NAMALWA (cell line): ENCODE measurements at places on chromosomes 11 and 22.

DNA sequence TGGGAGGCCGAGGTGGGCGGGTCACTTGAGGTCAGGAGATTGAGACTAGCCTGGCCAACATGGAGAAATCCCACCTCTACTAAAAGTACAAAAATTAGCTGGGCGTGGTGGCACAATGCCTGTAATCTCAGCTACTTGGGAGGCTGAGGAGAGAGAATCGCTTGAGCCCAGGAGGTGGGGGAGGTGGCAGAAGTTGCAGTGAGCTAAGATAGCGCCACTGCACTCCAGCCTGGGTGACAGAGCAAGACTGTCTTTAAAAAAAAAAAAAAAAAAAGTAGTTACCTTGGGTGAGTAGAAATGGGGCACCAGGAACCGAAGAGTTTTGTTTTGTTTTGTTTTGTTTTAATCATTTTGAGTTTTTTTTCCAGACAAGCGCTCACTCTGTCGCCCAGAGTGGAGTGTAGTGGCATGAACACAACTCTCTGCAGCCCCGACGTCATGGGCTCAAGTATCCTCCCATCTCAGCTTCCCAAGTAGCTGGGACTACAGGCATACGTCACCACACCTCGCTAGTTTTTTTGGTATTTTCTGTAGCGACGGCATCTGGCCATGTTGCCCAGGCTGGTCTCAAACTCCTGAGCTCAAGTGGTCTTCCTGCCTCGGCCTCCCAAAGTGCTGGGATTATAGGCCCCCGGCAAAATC, 15.8 kb downstream of the THAP12 start:
- no peak for DNase-seq

GRCh38 chr11:118200497-118200896, 24.1 kb upstream of the SCN2B start:
- no peak for DNase-seq

- no peak for DNase-seq
These were observed 53.3 kb downstream of the TCF20 start for GRCh38 chr22:42217019-42217751.

DNA sequence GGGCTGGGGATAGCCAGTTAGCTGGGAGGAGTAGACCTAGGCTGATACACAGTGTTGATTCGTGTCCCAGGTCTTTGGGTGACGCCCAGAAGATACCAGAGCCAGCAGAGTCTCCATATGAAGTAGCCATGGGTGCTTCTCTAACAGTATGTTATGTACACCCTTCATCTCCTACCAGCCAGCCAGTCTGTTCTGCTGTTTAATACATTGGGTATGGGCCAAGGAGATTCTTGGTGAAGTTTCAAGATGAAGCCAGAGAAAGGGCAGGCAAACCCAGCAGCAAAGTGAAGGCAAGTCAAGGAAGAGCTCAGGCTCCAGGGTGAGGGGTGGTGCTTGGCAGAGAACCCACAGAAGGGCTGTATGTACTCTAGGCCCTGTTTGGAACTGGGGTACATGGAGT, 56.4 kb downstream of the PPFIBP2 start:
- no peak for DNase-seq

DNA sequence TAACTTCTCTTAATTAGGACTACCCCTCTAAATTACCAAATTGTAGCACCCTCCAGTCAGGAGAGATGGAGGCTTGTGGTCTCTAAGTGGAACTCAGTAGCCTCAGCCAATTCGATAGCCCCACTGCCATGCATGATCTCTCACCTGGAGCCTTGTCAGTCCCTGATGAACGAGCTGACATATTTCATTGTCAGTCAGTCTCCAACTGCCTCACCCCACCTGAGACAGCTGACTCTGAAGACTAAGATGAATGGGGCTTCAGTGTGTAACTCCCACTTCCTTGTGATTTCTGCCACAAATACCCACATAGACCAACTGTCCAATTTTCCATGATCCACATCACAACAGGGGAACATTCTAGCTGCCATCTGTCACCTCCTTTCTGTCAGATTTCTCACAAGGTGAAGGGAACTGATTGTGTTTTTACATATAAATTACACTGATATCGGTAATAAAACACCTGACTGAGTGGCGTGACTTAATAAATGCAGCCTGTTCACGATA, 206.5 kb downstream of the FAM181B start:
- no peak for DNase-seq

GRCh38 chr22:25869771-25870170, 127.8 kb downstream of the MYO18B start:
- no peak for DNase-seq

DNA sequence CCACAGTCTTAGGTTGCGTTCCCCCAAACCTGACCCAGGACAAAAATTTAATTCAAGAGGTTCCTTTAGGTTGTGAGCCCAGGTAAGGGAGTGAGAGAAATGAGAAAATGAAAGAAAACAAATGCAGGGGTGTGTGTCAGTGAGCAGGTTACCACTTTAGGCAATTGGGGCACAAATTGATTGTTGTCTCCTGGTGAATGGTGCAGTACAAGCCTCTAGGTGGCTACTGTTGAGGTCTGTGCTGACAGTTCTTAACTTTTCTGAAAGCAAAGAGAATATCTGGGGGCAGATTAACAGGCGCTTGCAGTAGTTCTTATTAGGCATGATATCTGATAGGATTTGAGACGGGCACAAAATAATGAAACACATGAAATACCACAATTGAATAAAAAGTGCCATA, 894.6 kb downstream of the FAM181B start:
- DNase-seq: no peak
